A172 (cell line): ENCODE measurements at places on chromosomes 11 and 22. TPM values are rescaled to one million over a fixed set of nuclear protein-coding genes. Genes with fewer than 3 reads are reported as not detected.
A peak's percentile ranks its signal among the peaks of the same experiment; 100 is the strongest.

The CASP5 gene
- not detected in 2 replicates for total RNA-seq

The CD6 gene
- total RNA-seq, result not detected in 2 replicates

The SMTNL1 gene
- not detected in 2 replicates for total RNA-seq

The RPLP2 gene
- total RNA-seq, result 399 and 585 TPM in 2 replicates

The RBFOX2 gene
- total RNA-seq, result 41.7 and 47.5 TPM in 2 replicates

The FADS3 gene
- total RNA-seq, result 139 and 190 TPM in 2 replicates

The GGT1 gene
- 30.0 and 43.8 TPM in 2 replicates for total RNA-seq

The TTC36 gene
- not detected in 2 replicates for total RNA-seq

DNA sequence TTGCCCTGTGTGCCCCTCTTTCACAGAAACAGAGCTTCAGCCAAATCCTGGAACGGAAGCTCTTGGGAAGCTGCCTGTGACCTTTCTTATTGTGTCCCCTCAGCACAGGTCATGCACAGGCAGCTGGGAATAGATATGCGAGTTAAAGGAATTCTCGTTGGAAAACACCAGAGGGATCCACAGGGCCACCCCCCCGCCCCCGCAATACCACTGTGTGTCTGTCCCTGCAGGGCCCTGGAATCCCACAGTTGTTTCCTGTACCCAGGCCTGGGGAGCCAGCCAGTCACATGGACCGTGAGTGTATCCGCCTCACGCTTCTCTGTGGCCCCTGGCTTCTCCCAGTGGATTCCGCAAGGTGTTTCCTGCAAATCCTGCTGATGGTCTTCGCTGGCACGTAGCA, 29.0 kb downstream of the TIMP3 start:
- no peak for DNase-seq

- no peak for DNase-seq
These were observed 1.5 kb downstream of the PDE2A start for GRCh38 chr11:72672597-72673238.

- DNase-seq, result no peak
These were observed 563.0 kb downstream of the SOX6 start for GRCh38 chr11:15793043-15793996.

DNA sequence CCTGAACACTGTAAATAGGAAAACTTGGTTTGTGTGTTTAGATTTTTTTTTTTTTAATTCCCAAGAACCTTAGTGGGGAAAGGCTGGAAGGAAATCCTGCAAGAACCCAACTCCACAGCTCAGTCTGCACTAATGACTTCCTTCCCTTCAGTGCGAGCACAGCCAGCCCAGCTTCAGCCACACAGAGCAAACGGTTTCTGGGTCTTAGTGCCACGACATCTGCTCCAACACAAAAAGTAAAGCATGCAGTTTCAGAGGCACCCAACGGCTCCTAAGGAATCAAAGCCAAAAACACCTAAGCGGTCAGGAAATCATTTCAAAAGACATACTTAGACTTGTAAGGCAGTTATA, 236.1 kb downstream of the TTC28 start:
- peak; percentile 36 for DNase-seq

DNA sequence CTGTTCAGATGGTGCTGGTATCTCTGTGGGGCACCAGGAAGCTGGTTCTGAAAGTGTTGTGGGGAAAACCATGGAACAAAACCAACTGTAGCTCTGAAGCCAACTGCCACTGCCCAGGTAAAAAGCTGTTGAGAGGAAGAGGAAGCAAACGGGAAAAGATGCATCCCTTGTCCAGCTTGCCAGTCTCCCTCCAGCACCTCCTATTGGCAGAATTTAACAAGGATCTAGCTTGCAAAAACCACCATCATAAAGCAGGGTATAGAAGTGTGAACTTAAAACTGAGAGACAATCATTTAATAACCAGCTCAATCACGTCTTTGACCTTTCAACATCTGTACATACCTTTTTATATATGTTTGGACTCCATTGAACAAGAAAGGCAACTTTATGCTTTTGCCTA, 4.5 kb downstream of the PATE1 start:
- no peak for DNase-seq

GRCh38 chr11:80899381-80899780, 1458.6 kb upstream of the TENM4 start:
- DNase-seq, result peak; percentile 10

DNA sequence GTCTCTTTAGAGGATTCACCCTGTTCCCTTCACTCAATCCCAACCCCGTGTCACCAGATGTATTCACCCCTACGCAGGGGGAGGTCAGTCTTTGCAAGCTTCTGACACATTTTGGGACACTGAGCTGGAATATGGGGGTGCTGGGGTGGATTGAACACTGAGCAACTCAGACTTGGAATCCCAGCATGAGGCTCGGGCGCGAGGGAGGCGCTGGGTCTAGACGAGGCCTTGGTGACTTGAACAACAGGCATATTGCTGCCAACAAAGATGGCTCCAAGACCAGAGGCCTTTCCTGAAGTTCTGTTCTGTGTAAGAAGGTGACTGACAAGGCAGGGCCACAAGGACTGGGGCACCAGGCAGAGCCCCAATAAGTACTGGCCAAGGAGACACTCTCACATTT, 3.0 kb upstream of the SCGB2A1 start:
- no peak for DNase-seq

DNA sequence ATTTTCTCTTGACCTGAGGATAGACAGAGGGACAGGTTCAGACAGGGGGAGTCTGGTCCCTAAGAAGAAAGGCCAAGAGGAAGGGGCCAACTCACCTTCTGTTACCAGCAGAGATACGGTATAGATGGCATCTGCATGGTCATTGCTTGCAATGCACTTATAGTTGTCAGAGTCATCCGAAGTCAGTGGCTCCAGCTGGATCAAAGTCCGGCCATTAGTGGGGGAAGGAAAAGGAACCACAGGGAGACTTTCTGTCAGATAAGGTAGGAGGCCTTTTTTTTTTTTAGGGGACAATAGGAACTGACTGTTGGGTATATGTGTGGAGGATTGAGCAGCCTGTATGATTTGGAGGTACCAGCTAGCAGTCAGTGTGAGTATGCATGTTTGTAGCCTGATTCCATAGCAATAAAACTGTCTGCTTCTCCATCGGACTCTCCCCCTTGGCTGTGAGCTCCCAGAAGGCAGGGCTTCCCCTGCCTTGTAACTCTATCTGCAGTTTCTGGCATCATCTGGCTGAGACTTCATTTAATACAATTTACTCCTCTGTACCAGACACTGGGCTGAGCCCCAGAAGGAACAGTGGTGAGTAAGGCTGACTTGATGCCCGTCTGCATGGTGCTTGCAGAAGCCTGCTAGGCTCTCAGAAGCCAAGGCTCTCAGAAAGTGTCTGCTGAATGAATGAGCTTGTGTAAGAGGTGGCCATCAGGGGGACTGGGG, 5.7 kb downstream of the IGSF22 start:
- DNase-seq, result no peak

DNA sequence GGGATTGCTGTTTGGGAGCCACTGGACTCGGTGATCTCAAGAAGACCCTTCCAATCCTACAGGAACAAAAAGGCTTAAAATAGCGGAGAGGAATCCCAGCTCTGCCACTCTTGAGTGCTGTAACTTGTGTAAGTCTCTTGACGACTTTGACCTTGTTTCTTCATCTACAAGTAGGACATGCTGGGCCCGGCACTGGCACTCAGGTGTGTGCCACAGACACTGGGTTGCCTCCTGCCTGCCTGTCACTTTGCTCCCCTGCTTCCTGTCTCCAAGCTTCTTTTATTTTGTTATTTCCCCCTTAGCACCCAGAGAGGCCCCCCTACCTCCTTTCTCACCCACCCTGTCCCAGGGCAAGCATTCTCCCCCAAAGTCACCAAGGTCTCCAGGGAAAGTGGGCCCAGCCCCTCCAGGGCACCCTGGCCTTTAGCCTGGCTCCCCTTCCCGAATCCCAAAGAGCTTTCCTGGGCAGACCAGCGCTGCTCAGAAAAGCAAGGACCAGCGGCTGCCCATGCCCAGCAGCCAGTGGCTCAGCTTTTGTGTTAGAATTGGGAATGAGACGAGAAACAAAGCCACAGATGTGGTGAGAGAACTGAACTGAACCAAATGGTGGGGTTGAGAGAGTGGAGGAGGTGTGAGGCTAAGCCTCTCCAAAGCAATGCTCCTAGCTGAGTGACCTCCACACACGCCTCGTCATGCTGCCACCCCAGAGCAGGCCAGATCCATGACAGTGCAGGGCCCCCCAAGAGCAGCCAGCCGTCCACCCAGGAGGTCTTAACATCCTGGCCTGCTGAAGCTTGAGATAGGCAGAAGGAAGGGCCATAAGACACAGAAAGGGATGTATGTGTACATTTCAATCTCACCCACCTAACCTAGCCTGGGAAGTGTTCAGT, 4.5 kb downstream of the TRIM29 start:
- DNase-seq, result no peak

GRCh38 chr11:133078591-133079404, 453.5 kb downstream of the OPCML start:
- DNase-seq, result peak; percentile 28

DNA sequence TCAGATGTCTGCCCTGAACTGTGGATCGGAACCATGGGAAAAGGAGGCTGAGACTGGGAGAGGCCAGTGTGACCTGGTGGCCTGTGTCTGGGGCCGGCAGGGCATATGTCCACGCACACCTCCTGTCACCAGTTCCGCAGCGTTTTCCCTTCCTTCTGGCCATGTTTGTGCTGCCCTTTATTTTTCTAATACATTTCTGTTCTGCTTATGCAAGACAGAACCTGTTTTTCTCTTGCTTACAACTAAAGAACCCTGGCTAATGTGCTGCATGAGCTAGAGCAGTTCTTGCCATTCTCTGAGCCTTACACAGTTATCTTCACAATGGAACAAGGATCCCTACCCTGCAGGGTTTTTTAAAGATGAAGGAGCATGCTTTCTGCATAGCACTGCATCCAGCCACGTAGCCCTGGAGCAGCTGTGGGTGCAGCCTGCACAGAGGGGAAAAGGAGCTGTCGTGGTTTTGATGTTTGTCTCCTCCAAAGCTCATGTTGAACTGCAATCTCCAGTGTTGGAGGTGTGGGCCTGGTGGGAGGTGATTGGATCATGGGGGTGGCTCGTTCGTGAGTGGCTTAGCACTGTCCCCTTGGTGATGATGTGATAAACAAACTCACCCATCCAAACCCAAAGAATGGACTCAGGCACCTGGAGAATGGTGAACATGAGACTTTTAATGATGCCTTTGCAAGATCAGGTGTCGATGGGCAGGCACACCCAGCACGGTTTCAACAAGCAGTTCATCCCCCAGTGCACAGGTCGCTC, 84.8 kb upstream of the SHANK2 start:
- DNase-seq, result no peak

DNA sequence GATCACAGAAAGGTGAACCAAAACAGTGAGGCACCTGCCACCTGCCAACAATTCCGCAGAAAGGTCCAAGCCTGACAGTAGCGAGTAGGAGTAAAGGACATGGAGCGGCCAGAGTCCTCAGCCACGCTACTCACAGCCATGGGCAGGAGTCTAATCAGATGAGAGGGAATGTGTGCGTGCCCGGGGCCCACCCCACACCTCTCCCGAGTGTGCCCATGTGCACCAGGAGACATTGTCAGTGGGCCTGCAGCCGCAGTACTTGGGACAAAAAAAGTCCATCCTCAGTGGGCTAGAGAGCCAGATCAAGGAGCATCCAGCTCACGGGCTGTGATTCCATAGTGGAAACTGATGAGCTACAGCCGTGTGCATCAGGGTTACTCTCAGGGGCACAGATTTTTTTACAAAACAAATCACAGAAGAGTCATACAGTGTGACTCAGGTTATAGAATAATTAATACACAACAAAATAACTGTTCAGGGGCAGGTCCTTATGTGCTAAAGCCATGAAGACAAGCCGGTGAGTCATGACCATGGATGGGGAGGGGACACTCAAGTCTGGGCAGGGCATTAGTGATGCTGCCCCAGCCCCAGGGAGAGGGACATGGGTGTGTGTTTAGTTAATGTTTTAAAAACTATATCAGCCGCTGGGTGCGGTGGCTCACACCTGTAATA, 12.0 kb downstream of the SART1 start:
- DNase-seq, result peak; percentile 41

- DNase-seq, result no peak
These were observed at the start of gene MPPED2 for GRCh38 chr11:30586251-30587144. Gene MPPED2, minus strand, starts transcription at chr11:30586353. Its CDS starts 5,980 bp downstream, at chr11:30580373.

DNA sequence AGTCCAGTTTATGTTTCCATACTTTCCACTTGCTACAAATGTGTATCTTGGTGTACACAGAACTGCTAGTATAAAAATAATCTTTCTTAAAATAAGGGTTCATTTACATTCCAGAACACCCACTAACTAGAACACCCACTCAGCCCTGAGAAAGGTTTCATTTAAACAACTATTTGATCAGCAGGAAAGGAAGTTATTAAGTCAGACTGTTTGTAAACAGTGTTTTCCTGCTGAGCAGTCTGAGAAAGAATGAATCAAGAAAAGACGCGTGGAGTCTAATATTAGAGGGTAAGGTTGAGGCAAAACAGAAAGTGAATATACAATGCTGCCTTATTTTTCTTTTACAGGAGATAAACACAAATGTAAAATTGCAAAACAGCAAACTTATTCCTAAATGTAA, 32.7 kb downstream of the NARS2 start:
- no peak for DNase-seq
